Uterus (tissue), 4 donors: ENCODE measurements at places on chromosomes 11 and 22. TPM values are rescaled to one million over a fixed set of nuclear protein-coding genes. Genes with fewer than 3 reads are reported as not detected.

Gene FADS3
- total RNA-seq: 23.5 TPM

Gene LIF
- total RNA-seq: 1.5 TPM

Gene FAM76B
- total RNA-seq: 63.5 TPM

Gene CNTF
- 1.2 TPM for total RNA-seq

Gene KRTAP5-1
- not detected for total RNA-seq

Gene OR52E8
- total RNA-seq: not detected

Gene FIBIN
- 7.4 TPM for total RNA-seq

Gene OR8D1
- total RNA-seq: not detected

Gene PAMR1
- 72.6 TPM for total RNA-seq

Gene DYNC2H1
- 48.5 TPM for total RNA-seq

Gene YIF1A
- total RNA-seq: 71.0 TPM

Gene CHORDC1
- 77.1 TPM for total RNA-seq

Gene C11orf87
- not detected for total RNA-seq

- no peak for DNase-seq
Observed at GRCh38 chr11:19566583-19567379, 145.9 kb upstream of the NAV2 start.

- DNase-seq: no peak
Observed at GRCh38 chr11:70732881-70733196, 334.5 kb downstream of the CTTN start.

DNA sequence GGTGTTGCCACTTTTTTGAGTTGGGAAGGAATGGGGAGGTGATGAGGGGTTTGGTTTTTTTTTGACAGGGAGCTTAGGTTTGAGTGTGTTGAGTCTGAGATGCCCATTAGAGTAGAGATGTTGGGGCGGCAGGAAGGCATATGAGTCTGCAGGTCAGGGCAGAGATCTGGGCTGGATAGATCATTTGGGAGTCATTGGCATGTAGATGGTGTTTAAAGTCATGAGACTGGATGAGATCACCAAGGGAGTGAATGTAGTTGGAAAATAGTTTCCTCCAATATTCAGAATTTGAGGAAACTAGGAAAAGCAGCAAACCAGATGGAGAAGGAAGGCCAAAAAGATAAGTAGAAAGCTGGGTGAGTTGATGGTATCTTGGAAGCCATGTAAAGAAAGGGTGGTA is 2.1 kb upstream of the ANAPC15 start:
- no peak for DNase-seq

DNA sequence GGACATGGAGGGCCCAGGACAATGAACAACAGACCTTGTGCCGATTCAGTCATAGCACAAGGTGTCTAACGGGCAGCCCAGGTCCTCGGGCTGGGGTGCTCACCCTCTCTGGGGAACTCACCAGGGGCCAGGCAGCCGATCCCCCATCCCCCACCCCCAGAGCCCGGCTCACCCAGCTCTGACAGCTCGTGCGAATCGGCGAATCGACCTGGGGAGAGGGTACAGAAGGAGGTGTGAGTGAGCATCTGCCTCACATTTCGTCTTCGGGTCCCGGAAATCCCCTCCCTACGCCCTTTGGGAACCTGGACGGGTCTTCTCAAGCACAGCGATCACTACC is 423 bp downstream of the PEX16 start:
- no peak for DNase-seq

- no peak for DNase-seq
Observed at GRCh38 chr22:26800858-26801257, 143.5 kb downstream of the MIAT start.

DNA sequence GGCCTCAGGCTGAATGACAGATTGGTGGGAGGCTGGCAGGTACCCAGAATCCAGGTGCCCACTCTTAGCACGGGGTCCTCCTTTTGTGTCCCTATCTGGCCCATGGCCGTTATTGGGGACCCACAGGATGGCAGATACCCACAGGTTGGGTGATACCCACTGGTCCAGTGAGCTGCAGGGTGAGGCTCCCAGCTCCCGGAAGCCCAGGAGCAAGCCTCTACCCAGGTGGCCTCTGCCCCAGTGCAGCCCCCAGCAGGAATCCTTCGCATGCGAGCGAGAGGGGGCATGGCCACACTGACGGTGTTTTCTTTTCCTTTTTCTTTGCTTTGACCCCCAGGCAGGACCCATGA is 116.1 kb downstream of the PHF21B start:
- no peak for DNase-seq

GRCh38 chr11:70490208-70490607 is 91.9 kb downstream of the CTTN start:
- DNase-seq: no peak

GRCh38 chr22:19700790-19701419 is 13.4 kb upstream of the SEPTIN5 start:
- DNase-seq: no peak

GRCh38 chr11:74634537-74634936 is 42.2 kb downstream of the POLD3 start:
- DNase-seq: peak; percentile 69

DNA sequence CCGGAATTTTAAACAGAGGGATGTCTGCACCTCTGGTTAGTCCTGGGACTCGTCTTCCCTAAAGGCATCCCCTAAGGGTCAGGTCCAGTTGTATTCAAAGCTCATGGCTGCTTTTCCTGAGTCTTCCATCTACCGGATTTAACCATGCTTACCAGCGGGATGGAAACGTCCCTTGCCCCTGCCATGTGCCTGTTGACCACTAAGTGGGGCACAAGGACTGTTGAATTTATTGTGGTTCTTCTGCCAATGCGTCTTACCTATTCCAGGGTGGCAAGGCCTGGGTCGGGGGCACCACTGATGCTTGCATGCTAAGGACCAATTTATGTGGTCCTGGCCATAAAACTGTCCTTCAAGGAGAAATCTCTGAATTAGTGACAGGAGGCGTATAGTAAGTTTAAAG is 25.6 kb downstream of the ANKRD42 start:
- no peak for DNase-seq

GRCh38 chr11:37721485-37721884 is 1123.4 kb upstream of the RAG2 start:
- no peak for DNase-seq

- no peak for DNase-seq
Observed at GRCh38 chr11:96033599-96033998, 109.7 kb upstream of the MTMR2 start.

DNA sequence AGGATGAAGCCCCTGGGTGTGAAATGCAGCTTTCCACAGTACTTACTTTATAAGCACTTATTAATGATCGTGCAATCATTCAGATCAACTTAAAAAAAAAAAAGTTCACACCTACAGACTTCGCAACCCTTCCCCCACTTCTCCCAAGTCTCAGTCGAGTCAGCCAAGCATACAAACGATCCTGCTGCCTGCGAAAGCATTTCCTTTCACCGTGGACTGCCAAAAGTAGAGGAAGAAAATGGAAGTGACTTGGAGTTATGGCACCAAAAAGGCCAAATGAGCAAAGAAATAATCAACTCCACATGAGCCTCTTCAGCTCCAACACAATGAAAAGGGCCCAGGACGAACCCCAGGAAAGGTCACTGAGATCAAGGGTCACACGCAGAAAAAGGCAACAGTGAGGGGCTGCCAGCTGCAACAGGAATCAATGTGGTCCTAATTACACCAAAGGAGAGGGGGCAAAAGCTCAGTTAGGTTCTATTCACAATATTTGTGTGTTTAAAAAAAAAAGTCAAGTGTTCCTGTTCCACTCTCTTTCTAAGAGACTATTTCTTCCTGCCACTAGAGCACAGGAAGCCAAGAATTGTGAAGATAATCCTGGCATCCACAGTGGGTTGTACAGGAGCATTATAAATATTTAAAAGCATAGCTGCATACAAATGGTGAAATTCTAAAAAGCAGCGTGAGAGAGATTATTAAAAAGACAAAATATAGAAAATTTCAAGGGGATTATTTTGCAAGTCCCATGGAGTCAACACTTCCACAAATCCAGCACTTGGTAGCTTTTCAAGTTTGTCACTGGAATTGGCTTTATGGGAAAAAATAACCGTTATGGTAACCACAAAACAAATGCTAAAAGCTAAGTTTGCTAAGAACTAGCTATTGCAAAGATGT is 28.4 kb downstream of the CDON start:
- DNase-seq: no peak

- no peak for DNase-seq
Observed at GRCh38 chr11:47725442-47726117, 10.4 kb upstream of the AGBL2 start.

GRCh38 chr11:27916541-27917100 is 191.3 kb downstream of the KIF18A start:
- no peak for DNase-seq

- no peak for DNase-seq
Observed at GRCh38 chr22:30235687-30236170, 10.8 kb downstream of the LIF start.

DNA sequence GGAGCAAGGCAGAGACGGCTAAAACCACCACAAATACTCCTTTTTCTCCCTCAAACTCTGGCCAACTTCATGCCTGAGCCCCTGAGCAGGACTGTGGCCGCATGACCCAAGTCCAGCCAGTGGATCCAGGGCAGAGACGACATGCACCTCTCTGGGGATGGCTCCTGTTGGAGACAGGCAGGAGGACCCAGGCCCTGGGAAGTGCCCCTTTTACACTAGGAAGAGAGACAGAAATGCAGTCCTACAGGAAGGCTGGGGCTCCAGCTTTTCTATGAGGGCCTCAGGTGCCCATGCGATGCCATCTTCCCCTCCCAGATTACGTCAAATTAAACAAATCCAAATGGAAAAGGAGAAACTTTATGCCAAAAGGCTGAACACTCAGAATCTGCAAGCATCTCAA is 498.0 kb downstream of the BRD1 start:
- DNase-seq: no peak
